Activated CD8-positive, alpha-beta T cell treated with anti-CD3 and anti-CD28 coated beads for 36 hours (primary cell): ENCODE measurements at places on chromosomes 4 and X. TPM values are rescaled to one million over a fixed set of nuclear protein-coding genes. Genes with fewer than 3 reads are reported as not detected.

DNA sequence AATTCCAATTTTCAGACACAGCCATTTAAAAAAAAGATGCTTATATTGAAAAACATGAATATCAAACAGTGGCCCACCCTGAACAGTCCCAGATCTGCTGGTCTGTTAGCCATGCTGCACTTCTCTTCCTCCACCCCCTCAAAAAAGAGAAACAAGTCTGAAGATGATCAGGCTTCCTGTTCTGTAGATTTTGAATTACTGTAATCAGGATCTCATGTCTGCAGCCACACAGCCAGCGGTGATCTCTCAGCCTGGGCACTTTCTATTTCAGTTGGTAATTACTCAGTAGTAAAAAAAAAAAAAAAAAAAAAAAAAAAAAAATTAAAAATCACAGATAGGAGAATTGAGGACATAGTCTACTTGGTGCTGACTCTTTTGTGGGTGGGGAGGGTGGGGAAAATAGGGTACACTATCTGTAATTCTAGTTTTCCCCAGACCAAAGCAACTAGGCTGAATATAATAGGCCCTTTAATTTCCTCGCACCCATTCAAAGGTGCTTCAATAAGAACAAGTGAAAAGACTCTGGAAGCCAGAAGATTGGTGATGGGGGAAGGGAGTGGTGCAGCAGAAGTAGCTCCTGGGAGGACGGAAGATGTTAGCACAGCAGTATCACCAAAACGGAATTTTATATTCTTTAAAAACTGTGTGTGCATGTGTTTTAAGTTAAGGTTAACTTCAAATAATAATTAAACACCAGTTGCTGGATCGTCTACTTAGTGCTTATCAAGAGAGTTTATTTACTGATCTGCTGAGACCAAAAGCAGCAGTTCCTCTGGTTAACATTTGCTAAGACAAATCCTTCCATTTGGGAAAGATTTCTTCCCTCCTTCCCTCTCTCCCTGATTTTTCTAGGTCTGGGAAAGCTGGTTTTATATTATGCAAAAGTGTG lies 47.0 kb downstream of the SPRY1 start:
- H3K27ac ChIP-seq = peak overlapping the region; percentile 93
- DNase-seq = peak; percentile 78
- peaks cover 32% of the 10 kb centered on the region for H3K4me1 ChIP-seq
- H3K27me3 ChIP-seq = no peaks in the 10 kb centered on the region
- no peaks in the 10 kb centered on the region for H3K36me3 ChIP-seq

GRCh38 chrX:71996136-71996535 lies 85.5 kb downstream of the NHSL2 start:
- H3K4me1 ChIP-seq = peaks cover 13% of the 10 kb centered on the region
- peaks cover under 1% of the 10 kb centered on the region for H3K27me3 ChIP-seq
- H3K36me3 ChIP-seq = no peaks in the 10 kb centered on the region
- no peak for DNase-seq
- no peak overlapping the region for H3K27ac ChIP-seq
- no peak overlapping the region for H3K4me3 ChIP-seq

DNA sequence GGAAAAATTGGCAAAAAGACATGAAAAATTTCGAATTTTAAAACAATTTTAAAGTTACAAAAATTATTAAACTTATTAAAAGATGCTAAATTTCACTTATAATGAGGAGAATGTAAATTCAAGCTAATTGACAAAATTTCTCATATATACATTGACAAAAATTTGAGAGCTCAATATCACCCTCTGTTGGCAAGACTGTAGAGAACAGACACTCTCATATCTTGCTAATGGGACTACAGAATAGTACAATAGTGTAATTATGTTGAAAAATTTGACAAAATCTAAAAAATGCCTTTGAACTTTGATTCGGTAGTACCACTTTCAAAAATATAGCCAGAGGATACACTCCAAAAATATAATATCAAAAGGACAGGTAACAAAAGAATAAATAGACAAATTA lies 29.8 kb downstream of the DCAF8L2 start:
- H3K4me1 ChIP-seq = no peaks in the 10 kb centered on the region
- H3K36me3 ChIP-seq = no peaks in the 10 kb centered on the region
- no peak overlapping the region for H3K4me3 ChIP-seq
- DNase-seq = no peak
- no peaks in the 10 kb centered on the region for H3K27me3 ChIP-seq
- no peak overlapping the region for H3K27ac ChIP-seq

GRCh38 chr4:113643505-113643904 lies 118.0 kb downstream of the CAMK2D start:
- no peaks in the 10 kb centered on the region for H3K27me3 ChIP-seq
- no peak for DNase-seq
- H3K36me3 ChIP-seq = peaks cover 30% of the 10 kb centered on the region
- H3K4me3 ChIP-seq = no peak overlapping the region
- H3K27ac ChIP-seq = no peak overlapping the region

DNA sequence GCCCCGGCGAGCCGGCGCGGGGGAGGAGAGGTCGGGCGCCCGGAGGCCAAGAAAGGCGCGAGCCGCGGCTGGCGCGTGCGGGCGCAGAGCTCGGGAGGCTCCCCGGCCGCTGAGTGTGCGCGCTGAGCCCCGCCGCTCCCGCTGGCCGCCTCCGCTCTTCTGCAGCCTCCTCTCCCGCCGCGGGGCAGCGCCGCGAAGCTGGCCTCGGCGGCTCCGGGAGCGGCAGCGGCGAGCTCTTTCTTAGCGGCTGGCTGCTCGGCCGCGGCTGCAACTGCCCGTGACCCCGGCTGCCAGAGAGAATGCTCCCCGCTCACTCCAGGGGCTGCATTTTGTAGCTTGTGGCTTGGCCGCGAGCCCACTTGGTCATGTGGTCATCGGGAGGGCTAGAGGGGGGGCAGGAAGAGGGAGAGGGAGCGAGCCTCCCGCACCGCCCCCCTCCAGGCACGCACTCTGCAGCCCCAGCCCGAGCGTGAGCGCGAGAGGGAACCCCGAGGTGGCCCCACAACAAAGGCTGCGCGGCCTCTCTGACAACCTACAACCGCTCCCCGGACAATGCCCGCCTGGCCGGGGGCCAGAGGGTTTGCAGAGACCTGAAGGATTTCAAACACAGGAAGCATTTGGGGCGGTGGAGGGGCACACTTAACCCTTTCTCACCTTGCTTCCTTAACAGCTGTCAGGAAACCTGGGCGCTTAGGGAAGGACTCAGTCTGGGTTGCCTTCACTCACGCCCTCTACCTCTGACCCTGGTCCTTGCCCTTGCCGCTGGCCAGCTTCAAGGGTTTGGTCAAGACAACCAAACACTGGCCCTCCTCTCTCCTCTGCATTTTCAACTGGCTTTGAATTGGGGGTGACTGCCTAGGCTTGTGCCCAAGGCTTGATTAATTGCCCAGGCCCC lies at the start of gene APLN:
TSS of gene APLN (minus strand) at position 305 of the 895 bp plus-strand sequence. CDS start 326 bp downstream, outside the sequence.
- peaks cover 10% of the 10 kb centered on the region for H3K27me3 ChIP-seq
- no peak within 1 kb of the TSS for H3K27ac ChIP-seq
- DNase-seq = peak; percentile 16
- no peaks in the 10 kb centered on the region for H3K36me3 ChIP-seq
- peaks cover 3% of the 10 kb centered on the region for H3K4me1 ChIP-seq
- peak within 1 kb of the TSS; percentile 66 for H3K4me3 ChIP-seq

DNA sequence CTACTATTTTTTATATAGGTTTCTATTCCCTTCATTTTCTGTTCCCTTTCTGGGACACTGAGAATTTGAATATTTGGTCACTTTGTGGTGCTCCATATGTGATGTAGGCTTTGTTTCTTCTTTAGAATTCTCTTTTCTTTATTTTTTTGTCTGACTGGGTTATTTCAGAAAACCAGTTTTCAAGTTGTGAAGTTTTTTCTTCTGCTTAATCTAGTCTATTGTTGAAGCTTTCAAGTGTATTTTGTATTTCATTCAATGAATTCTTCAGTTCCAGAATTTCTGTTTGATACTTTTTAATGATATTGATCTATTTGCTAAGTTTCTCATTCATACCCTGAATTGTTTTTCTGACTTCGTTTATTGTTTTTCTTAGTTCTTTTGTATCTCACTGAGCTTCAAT lies 96.2 kb upstream of the HAND2 start:
- H3K4me3 ChIP-seq = no peak overlapping the region
- H3K27me3 ChIP-seq = no peaks in the 10 kb centered on the region
- no peak for DNase-seq
- H3K27ac ChIP-seq = no peak overlapping the region

- H3K36me3 ChIP-seq = no peaks in the 10 kb centered on the region
- no peaks in the 10 kb centered on the region for H3K4me1 ChIP-seq
- H3K27ac ChIP-seq = no peak overlapping the region
- no peak overlapping the region for H3K4me3 ChIP-seq
- H3K27me3 ChIP-seq = peaks cover 1% of the 10 kb centered on the region
Observed at GRCh38 chr4:99594818-99595217, 20.2 kb downstream of the MTTP start.

DNA sequence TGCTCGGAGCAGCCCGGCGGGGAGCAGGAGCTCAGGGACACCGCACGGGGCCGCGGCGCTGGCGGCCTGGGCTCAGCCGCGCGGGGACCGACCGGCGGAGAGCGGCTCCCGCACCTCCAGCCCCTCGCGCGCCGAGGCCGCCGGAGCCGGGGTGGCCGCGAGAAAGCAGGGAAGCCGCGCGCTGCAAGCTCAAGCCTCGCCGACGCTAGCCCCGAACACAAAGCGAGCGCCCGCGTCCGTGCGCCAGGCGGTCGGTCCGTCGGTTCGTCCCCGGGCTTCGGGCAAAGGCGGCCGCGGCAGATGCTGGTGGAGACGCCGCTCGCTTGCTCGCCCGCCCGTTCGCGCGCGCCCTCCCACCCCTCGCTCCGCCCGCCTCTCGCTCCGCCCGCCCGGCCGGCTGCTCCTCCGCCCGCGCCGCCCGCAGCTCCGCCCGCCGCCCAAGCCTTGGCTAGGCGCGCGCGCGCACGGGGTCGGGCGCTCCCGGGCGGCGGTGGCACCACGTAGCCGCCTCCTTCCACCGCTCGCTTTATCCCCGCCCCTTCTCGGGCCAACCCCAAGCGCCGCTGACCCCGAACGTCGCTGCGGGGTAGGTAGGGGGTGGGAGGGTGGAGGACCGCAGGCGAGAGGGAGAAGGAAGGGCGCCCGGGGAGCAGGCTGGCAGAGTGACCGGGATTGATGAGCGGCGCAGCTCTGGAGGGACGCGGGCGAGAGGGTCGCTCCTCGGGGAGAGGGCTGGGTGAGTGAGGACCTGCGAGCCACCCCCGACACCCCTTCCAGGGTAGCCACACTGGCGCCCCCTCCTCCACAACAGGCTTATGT lies at the start of gene TSPAN5:
TSS of gene TSPAN5 (minus strand) at position 325 of the 819 bp plus-strand sequence.
- peak; percentile 83 for DNase-seq
- H3K4me3 ChIP-seq = peak within 1 kb of the TSS; percentile 94
- H3K27ac ChIP-seq = peak within 1 kb of the TSS; percentile 81
- H3K36me3 ChIP-seq = peaks cover 6% of the 10 kb centered on the region
- no peaks in the 10 kb centered on the region for H3K27me3 ChIP-seq

GRCh38 chr4:2472187-2472586 lies 3.3 kb downstream of the RNF4 start:
- DNase-seq = no peak
- peak overlapping the region; percentile 96 for H3K4me3 ChIP-seq
- peak overlapping the region; percentile 99 for H3K27ac ChIP-seq
- peaks cover 75% of the 10 kb centered on the region for H3K36me3 ChIP-seq

GRCh38 chr4:11824566-11824965 lies 395.9 kb upstream of the HS3ST1 start:
- no peak overlapping the region for H3K4me3 ChIP-seq
- no peak for DNase-seq
- H3K36me3 ChIP-seq = no peaks in the 10 kb centered on the region

DNA sequence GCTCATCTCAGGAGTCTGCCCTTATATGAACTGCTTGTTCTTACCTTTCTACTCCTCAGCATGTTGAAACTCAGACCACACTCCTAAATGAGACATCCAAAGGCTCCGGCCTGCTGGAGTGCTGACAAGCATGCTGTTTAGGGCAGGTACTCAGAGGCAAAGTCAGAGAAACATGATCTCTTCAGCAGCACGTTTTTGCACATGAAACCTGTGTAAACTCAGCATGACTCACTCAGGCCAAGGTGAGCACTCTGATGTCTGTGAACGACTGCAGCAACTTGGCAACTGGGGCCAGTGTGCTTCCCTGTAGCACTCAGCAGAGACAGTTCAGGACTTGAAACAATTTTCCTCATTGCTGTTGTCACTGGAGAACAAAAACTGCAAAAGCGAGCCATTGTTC lies 109.6 kb downstream of the PACRGL start:
- no peak overlapping the region for H3K4me3 ChIP-seq
- no peaks in the 10 kb centered on the region for H3K27me3 ChIP-seq
- no peaks in the 10 kb centered on the region for H3K4me1 ChIP-seq
- no peaks in the 10 kb centered on the region for H3K36me3 ChIP-seq

- H3K27ac ChIP-seq = no peak overlapping the region
- H3K4me1 ChIP-seq = no peaks in the 10 kb centered on the region
- no peak for DNase-seq
- H3K27me3 ChIP-seq = no peaks in the 10 kb centered on the region
- H3K4me3 ChIP-seq = no peak overlapping the region
Observed at GRCh38 chr4:188021548-188022249, 26.1 kb downstream of the ZFP42 start.

DNA sequence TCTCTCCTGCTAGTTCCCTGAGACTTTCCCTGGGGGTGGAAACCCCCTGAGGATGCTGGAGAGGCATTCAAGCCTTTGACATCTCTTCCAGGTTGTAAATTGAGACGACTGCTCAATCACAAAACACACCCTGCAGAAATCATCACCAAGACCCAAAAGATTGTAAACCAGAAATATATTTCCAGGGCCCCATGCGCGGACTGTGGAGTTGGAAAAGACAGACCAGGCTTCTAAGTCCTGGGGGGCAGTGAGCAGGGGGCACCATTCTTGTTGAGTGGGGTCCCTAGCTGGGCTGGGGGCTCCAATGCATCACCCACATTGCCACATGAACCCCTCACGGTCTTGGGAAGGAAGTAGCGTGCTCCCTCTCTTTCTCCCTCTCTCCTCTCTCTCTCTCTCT lies 87.9 kb upstream of the C4orf50 start:
- no peak overlapping the region for H3K4me3 ChIP-seq
- peaks cover 2% of the 10 kb centered on the region for H3K27me3 ChIP-seq
- peaks cover 5% of the 10 kb centered on the region for H3K36me3 ChIP-seq

GRCh38 chrX:31543634-31544033 lies 471.8 kb upstream of the FTHL17 start:
- no peaks in the 10 kb centered on the region for H3K27me3 ChIP-seq
- DNase-seq = no peak
- no peaks in the 10 kb centered on the region for H3K4me1 ChIP-seq

- no peak for DNase-seq
- H3K27ac ChIP-seq = no peak overlapping the region
- H3K4me3 ChIP-seq = no peak overlapping the region
- peaks cover 28% of the 10 kb centered on the region for H3K36me3 ChIP-seq
Observed at GRCh38 chrX:130139474-130140201, 26.0 kb downstream of the AIFM1 start.

GRCh38 chr4:84547211-84547610 lies 35.7 kb upstream of the CDS1 start:
- no peak overlapping the region for H3K27ac ChIP-seq
- H3K4me3 ChIP-seq = no peak overlapping the region
- H3K36me3 ChIP-seq = no peaks in the 10 kb centered on the region
- no peaks in the 10 kb centered on the region for H3K4me1 ChIP-seq

Gene PIN4
- 6.4 TPM for total RNA-seq

Gene MGAT4D
- total RNA-seq = not detected

Gene RPS6KA6
- 0.04 TPM for total RNA-seq

Gene TCEAL6
- total RNA-seq = not detected

Gene PNMA5
- not detected for total RNA-seq

Gene SPACA5
- not detected for total RNA-seq

Gene GASK1B
- total RNA-seq = not detected

Gene DCAF12L2
- total RNA-seq = not detected

Gene ACSL4
- total RNA-seq = 64.0 TPM

Gene NXF3
- total RNA-seq = not detected

Gene NSG1
- total RNA-seq = 6.6 TPM

Gene MTMR8
- 4.8 TPM for total RNA-seq

Gene ATP1B4
- not detected for total RNA-seq

Gene FAM53A
- total RNA-seq = 1.8 TPM

Gene TMEM150C
- total RNA-seq = not detected

Gene DCHS2
- total RNA-seq = not detected

Gene ASB12
- total RNA-seq = 0.27 TPM
